Activated CD4-positive, CD25-positive, alpha-beta regulatory T cell (primary cell): ENCODE measurements at places on chromosomes 16 and 17.

- DNase-seq, result no peak
Observed at GRCh38 chr17:36183001-36183971, 6.8 kb upstream of the TBC1D3B start.

- DNase-seq, result no peak
Observed at GRCh38 chr17:39365242-39365641, 36.2 kb downstream of the FBXL20 start.

DNA sequence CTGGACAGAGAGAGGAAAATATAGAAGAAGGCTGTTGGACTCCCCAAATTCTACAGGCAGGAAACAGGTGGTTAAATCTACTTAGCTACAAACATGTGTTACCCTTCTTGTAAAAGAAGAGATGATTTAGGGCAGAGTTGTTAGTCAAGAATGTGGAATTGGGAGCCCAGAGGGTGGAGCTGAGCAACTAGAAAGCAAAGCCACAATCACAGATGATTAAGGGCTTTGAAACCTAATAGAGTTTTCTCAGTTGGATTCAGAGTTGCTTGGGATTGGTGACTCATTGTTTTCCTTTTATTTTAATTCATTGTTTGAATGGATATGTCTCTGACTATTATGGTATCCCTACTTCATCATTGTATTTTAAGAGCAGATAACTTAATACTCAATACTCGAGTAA lies 6.2 kb downstream of the ACSM5 start:
- no peak for DNase-seq

- no peak for DNase-seq
Observed at GRCh38 chr17:57412520-57413096, 156.3 kb downstream of the MSI2 start.

DNA sequence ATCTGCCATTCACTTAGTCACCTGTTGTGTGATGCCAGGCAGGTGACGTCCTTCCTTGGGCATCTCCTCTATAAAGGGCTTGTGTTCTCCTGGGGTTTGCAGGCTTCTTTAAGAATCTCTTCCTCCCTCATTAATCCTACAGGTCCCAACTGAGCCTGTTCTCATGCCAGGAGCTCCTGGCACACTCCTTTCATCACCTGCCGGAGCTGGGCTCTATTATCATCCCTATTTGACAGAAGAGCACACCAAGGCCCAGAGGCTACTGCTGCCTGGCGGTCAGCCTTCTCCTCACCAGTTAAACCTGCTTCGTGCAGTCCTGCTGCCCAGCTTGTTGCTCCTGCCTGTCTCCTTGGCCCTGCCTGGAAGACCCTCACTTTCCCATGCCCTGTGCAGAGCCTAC lies 51.2 kb downstream of the RAI1 start:
- DNase-seq, result no peak
